IPS-NIHi11 (cell line): ENCODE measurements at places on chromosomes 11 and 22.

DNA sequence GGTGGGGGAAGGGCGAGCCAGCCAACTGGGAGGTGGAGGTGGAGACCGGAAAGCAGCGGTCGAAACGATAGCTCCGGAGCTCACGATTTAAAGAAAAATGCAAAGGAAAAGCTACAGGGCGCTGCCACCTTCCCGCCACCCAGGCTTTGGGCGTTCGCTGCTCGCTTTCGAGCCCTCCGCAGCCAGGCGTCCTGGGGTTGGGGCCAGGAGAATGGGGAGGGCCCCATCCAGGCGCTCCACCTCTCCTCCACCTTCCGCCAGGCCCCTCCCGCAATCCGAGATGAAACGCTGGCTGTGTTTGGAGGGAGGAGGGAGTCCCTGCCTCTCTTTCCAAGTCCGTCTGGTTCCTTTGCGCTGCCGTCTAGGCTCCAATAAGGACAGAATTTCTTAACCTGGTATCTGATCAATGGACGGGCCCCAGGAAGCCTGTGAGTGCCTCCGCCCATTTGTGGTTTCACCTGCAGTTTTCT, 483 bp upstream of the ABTB2 start:
- DNase-seq: no peak

DNA sequence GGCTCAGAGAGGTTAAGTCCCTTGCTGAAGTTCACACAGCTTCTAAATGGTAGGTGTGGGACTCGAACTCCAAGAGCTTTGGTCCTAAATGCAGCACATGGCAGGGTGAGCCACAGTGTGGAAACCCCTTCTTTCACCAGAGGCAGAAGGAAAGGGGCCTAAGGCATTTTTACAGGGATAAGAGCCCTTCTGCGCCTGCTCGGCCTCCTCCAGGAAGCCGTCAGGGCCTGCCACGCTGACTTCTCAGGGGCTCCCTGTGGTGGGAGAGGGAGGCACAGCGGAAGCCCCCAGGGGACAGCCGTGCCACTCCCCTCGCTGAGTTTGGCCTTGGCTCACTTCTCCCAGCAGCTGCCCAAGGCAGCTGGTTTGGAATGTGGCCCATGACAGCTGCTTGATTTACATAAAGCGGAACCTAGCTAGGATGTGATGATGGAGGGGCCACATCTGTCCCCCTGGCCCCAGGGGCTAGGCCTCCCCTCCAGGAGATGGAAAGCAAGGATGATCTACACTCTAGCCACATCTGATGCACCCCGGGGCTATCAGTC, 35.4 kb downstream of the CD82 start:
- DNase-seq: no peak

DNA sequence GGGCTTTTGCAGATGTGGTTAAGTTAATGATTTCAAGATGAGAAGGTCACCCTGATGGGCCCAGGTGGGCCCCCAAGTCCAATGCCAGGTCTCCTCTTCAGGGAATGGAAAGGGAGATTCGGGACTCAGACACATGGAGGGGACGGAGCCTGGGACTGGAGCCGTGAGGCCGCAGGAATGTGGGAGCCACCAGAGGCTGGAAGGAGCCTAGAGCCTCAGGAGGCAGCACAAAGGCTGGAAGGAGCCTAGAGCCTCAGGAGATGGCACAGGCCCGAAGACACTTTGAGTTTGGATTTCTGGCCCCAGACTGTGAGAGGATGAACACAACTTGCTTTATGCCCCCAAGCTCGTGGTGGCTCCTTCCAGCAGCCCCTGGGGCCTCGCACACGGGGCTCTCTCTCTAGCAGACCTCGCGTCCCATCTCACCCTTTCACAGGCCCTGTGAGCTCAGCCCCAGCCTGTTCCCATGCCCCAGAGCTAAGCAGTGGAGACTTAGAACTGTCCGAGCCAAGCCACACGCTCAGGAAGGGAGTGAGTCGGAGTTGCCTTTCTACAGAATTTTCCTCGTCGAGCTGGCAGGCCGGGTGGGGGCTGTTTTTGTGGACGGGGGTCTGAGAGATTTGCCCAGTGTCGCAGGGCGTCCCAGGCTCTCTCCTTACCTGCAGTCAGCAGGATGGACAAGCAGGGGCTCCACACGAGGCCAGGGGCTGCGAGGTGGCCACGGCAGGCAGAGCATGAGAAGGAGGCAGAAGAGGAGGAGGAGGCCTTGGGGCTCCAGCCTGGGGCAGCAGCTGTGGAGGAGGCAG, 937.6 kb downstream of the BRD1 start:
- no peak for DNase-seq

DNA sequence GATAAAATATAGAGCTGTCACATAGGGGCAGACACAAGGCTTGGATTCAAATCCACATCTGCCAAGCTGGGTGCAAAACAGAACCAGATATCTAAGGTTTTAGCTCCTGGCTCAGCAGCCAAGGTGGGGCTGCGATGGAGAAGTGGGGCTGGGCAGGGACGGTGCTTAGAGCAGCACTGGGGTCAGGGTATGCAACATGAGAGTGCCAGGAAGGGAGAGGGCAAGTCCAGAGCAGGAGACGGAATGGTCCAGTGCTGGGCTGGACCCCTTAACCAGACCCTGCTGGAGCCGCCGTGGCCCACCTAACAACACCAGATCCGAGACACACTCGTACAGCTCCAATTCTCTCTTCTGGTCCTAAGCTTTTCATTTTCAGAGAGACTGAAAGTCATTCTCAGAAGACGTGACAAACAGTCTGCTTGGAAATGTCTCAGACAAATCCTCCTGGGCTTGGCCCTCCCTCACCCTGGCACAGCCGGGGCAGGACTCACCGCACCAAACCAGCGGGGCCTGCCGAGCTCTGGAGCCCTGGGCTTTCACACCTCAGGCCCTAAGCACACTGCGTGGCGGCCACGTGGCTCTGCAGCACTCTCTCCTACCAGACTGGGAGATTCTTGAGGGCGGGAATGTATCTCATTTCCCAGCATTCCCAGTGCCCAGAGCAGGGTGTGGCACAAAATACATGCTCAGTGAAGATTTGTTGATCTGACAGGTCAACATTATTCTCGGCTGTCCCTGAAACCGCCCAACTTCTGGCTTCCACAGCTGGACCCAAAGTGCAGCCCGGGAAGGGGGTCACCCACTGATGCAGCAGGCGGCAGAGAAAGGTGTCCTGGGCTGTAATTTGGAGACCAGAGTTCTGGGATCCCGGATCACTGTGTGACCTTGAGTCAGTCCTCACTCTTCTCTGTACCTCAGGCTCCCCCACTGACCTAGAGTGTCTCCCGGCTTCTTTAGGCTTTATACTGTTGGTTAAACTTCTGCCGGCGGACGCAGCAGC, 11.6 kb downstream of the LRRC32 start:
- no peak for DNase-seq

- DNase-seq: no peak
Measured at GRCh38 chr11:60059052-60059451, 2.6 kb downstream of the MS4A3 start.

DNA sequence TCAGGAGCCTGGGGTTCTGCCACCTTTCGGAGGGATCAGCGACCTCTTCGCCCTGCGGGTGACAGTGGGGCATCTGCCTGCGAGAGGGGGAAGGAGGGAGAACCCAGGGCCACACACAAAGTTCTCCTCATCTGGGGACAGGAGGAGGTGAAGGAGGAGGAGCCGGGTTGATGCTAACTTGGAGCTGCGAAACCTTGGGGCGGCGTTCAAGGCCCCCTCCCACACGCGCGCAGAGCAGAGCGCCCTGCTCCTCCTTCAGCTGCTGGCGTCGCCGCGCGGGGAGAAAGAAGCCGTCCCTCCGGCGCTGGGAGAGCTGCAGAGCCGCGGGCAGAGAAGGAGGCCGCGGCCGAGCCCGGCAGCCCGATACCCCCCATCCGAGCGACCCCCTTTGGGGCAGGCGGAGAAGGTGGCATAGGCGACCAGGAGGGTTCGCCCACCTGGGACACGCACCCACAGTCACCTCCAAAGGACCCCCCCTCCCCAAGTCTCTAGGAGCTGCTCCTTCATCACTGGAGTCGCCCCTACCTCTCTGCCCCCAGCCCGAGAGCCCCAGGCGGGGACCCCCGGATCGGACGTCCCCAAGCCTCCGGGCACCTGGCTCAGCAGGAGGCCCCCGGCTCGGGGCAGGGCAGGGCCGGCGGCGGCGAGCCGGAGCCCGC, at the start of gene RASD2:
RASD2 (plus strand) TSS at position 237 of the 659 bp plus-strand sequence. CDS start 5,979 bp downstream, outside the sequence.
- DNase-seq: peak; percentile 63

DNA sequence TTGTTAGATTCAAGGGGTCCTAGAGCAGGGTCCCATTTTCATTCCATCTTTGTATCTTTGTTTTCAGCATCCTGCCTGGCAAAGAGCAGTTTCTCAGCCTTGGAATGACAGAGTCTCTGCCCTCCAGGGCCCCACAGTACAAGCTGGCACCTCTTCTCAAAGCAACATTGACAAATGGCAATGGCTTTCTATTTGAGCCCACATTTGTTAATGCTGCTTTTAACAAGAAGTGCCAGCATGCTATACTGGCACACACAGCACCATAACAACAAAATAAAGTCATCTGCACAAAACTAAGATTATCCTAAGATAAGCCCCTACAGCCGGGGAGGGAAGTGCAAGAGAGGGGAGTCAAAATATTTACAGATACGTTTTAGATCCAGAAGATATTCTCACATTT, 309.7 kb upstream of the C11orf87 start:
- DNase-seq: no peak

DNA sequence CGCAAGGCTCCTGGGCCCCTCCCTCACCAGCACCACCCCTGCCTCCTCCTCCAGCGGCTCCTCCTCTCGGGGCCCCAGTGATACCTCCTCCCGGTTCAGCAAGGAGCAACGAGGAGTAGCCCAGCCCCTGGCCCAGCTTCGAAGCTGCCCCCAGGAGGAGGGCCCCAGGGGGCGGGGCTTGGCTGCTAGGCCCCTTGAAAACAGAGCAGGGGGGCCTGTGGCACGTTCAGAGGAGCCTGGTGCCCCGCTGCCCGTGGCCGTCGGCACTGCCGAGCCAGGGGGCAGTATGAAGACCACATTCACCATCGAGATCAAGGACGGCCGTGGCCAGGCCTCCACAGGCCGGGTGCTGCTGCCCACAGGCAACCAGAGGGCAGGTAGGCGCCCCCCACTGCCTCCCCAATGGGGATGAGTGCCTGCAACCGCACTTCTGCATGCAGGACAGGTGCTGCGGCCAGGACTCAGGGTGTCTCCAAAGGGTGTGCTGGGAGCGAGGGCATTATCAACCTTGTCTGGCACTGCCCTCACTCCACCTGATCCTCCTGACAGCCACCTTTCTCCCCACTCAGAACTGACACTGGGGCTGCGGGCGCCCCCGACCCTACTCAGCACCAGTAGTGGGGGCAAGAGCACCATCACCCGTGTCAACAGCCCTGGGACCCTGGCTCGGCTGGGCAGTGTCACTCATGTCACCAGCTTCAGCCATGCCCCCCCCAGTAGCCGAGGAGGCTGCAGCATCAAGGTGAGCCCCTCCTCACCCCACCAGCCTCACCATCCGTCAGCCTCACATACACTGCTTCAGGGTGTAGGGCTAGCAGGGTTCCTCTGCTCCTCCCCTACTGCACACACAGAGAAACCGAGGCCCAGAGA, 10.2 kb downstream of the SMTN start:
- no peak for DNase-seq

DNA sequence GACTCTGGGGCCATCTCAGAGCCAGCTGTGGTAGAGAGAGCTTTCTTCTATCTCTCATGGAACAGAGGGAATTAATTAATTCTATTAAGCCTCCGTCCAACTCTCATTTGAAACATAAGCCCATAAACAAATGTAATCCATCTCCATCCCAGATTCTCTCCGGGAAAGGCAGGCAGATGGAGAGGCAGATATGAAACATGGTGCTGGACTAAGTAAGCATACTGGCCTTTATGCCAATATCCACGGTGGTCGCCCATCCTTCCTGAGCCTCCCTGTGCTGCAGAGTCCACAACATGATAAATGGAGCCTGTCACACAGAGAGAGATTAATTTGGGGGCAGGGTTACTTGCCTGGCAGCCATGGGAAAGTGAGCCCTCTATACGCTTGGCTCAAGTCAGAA, 44.8 kb downstream of the PRR5L start:
- DNase-seq: no peak

DNA sequence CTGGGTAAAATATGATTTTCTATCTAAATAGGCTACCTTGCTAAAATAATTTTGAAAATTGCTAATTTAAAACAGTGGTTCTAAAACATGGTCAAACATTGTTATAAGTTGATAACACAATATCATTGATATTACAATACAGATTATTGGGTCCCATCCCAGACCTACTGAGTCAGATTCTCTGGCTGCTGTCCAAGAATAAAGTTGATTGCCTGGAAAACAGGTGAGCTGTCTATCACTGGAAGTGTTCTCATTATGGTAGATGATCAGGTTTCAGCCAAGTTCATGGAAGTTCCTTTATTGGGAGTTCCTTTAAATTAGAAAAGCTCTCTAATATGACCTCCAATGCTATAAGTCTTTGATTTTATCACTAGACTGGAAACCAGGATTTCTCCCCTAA, 52.3 kb downstream of the SC5D start:
- DNase-seq: no peak

- no peak for DNase-seq
Measured at GRCh38 chr11:69311767-69312385, 17.9 kb downstream of the MYEOV start.

DNA sequence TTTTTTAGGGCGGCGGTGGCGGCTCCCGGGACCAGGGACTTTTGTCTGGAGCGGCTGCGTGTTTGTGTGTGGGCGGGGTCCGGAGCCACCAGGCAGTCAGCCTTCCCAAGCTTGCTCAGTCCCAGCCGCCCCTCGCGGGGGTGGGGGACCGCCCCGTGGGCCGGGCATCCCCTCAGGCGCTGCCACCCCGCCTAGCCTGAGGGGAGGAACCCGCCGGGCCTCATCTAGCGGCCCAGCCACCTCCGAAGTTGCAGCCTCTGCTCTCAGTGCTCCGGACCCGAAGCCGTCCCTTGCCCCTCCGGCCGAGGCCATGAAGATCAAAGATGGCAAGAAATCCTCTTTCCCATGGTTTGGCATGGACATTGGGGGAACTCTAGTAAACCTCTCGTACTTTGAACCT, 235.2 kb downstream of the OR4C45 start:
- no peak for DNase-seq

DNA sequence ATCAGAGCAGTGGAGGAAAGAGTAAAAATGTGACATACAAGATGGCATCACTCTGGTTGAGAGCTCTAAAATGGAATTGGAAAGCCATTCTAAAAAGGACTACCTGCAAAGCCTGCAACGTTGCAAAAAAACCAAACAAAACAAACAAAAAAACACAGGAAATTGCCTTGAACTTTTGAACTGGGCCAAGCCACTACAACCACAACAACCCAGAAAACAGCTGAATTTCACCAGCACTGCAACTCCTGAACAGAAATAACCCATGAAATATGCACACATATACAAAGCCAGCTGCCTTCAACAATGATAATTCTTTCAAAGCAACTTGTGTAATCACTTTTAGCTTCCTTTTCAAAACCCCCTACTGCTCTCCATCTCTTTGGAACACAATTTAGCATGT, 326.6 kb upstream of the LRRC4C start:
- no peak for DNase-seq

- no peak for DNase-seq
Measured at GRCh38 chr11:38718049-38718448, 2120.0 kb upstream of the RAG2 start.

GRCh38 chr11:78276311-78276710, 87.6 kb downstream of the USP35 start:
- no peak for DNase-seq

DNA sequence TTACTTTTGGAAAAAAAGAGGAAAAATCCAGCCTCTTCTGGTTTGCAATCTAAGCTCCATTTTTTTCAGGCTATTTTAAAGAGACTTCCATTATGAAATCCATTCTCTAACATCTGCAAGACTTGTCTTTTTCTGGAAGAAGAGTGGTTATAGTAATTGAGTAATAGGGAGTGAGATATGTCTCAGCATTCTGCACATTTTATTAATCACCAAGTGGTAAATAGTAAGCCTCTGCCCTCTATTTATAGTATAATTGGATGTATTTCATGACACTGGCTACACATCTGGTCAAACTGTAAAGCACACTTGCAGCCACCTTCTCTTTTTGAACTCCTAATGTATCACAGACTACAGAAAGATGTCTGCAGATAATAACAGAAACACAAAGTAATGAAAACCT, 391.1 kb downstream of the ETS1 start:
- no peak for DNase-seq
